Cardiac muscle cell (in vitro differentiated cells and primary cell): ENCODE measurements at places on chromosomes 3 and 15. TPM values are rescaled to one million over a fixed set of nuclear protein-coding genes. Genes with fewer than 3 reads are reported as not detected.

CSPG5 gene
- total RNA-seq: 3.2 and 5.0 TPM in 2 replicates

TMCC1 gene
- total RNA-seq: 26.9 and 29.7 TPM in 2 replicates

- peak; percentile 10 for DNase-seq
- no peaks in the 10 kb centered on the region for H3K27me3 ChIP-seq
Measured at GRCh38 chr3:31770822-31771326, 210.2 kb downstream of the OSBPL10 start.

GRCh38 chr3:194112120-194113106 lies 23.5 kb upstream of the HES1 start:
- no peak overlapping the region for H3K27ac ChIP-seq
- H3K4me1 ChIP-seq: peaks cover 4% of the 10 kb centered on the region
- H3K4me3 ChIP-seq: no peak overlapping the region
- no peaks in the 10 kb centered on the region for H3K27me3 ChIP-seq
- no peak for DNase-seq

GRCh38 chr3:40523781-40524180 lies 979 bp upstream of the ZNF621 start:
- H3K27me3 ChIP-seq: no peaks in the 10 kb centered on the region
- DNase-seq: no peak
- no peak overlapping the region for H3K27ac ChIP-seq
- peak overlapping the region; percentile 69 for H3K4me3 ChIP-seq

- H3K36me3 ChIP-seq: no peaks in the 10 kb centered on the region
- H3K4me1 ChIP-seq: no peaks in the 10 kb centered on the region
- no peak overlapping the region for H3K27ac ChIP-seq
- peaks cover 18% of the 10 kb centered on the region for H3K27me3 ChIP-seq
Measured at GRCh38 chr3:140748903-140749302, 71.0 kb downstream of the TRIM42 start.

- DNase-seq: no peak
- no peaks in the 10 kb centered on the region for H3K36me3 ChIP-seq
- no peak overlapping the region for H3K27ac ChIP-seq
- no peaks in the 10 kb centered on the region for H3K4me1 ChIP-seq
- H3K4me3 ChIP-seq: no peak overlapping the region
- H3K27me3 ChIP-seq: no peaks in the 10 kb centered on the region
Measured at GRCh38 chr3:79477242-79477641, 290.6 kb downstream of the ROBO1 start.

DNA sequence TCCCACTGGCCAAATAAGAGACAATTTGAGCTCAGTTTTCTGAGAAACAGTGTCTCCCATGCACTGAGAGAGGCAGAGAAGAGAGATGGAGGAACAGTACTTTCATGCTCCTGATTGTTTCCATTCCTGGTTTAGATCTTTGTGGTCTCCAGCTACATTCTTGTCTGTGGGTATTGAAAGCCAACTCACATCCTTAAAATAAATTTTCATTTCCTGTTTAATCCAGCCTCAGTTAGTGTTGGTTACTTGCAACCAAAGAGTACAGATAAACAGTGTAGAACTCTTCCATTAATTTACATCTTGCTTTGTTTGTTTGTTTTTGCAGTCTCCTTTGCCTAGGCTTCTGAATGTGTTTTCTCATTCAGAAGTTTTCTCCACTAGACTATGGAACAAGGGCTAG lies 123.7 kb upstream of the CLSTN2 start:
- no peak for DNase-seq
- H3K4me1 ChIP-seq: peaks cover 14% of the 10 kb centered on the region
- H3K36me3 ChIP-seq: no peaks in the 10 kb centered on the region

- no peak for DNase-seq
- H3K27ac ChIP-seq: no peak overlapping the region
- H3K4me3 ChIP-seq: no peak overlapping the region
- no peaks in the 10 kb centered on the region for H3K27me3 ChIP-seq
- peaks cover 8% of the 10 kb centered on the region for H3K4me1 ChIP-seq
- H3K36me3 ChIP-seq: no peaks in the 10 kb centered on the region
Measured at GRCh38 chr3:32405155-32405554, 13.5 kb downstream of the CMTM7 start.

DNA sequence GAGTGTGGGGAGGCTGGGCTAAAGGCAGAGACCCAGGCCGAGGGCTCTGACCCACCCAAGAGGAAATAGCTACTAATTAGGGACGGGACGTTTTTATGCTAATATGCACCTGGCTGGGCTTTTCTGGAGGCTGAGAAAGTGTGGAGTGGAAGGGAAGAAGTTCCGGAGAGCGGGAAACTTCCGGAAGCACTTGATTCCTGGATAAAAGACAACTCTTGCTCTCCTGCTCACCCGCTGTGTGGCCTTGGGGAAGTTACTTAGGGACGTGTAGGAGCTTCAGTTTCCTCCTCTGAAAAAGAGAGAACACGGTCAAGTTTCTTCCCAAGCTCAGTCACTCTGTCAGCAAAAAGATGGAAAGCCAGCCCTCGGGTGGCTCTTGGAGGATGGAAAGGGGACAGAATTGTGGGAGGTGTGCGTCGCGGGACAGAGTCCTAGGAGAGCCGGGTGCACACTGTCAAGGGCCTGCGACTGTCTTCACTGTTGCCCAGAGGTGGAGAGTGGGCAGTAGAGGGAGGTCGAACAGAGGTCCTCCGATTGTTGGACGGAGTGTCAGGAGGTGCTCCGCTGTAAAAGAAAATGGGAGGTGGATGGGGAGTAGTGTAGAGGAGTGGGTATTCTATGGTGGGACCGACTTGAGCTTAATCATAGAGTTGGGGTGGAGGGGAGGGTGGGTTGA lies 43.2 kb downstream of the EPHB3 start:
- H3K27me3 ChIP-seq: no peaks in the 10 kb centered on the region
- no peak for DNase-seq
- H3K4me1 ChIP-seq: peaks cover 42% of the 10 kb centered on the region
- H3K4me3 ChIP-seq: peak overlapping the region; percentile 22
